Activated CD8-positive, alpha-beta memory T cell treated with anti-CD3 and anti-CD28 coated beads, Interleukin-2, amount 10 ng/mL, durations not matched to agents 7 days and 5 days (primary cell): ENCODE measurements at places on chromosomes 5 and 9. TPM values are rescaled to one million over a fixed set of nuclear protein-coding genes. Genes with fewer than 3 reads are reported as not detected.

GRCh38 chr5:485946-486491, 38.2 kb downstream of the SLC9A3 start:
- DNase-seq = no peak

GAS1 gene
- 0.07 TPM for total RNA-seq

GRCh38 chr5:93893075-93893474, 151.7 kb upstream of the POU5F2 start:
- DNase-seq = no peak

DNA sequence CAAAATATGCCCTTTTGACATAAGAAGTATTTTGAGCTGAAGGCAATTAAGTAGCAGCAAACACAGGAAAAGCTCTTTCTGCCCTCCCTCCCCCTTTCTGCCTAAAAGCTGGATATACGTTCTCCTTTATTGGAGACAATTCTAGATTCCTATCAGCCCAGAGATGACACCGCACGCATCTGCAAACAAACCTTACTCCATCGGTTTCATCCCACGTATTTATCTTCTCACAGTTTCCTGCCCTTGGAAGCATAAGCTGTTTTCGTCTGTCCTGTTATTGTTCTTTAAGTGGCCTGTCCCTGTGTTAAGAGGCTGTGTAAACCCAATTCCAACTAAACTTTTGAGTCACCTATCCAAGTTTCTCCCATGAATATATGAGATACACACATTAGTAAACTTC, 11.8 kb downstream of the TBC1D9B start:
- DNase-seq = no peak

DNA sequence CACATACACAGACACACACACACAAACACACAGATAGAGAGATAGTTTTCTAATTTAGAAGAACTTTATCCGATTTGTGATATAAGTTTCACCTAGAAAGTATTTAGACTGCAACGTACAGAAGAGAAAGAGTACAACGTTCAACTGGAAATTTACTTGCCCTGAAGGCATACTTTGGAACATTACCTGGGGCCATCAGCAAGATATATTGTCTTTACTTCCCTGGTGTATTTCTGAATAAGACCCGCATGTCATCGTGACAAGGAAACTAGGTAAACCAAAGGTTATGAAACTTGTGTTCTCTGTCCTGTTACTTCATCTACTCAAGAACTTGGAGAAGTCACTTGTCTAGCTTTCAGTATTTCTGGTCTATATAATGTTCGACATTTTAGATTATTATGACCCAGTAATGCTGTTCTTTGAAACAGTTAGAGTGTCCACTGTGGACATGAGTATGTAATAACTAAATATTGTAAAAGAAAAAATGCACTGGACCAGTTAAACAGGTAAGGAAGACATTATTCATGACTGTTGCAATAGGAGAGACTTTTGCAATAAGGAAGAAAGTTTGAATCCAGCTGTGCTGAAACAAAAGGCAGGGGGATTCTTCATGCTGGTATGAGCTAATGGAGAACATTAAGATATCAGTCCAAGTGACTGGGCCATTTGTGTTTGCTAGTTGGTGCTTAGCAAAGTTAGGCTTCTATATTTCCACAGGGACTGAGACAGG, 1791.1 kb downstream of the MAT2B start:
- DNase-seq = no peak

PSAT1 gene
- total RNA-seq = 118 TPM

GRCh38 chr5:32642276-32643002, 57.1 kb downstream of the SUB1 start:
- no peak for DNase-seq

FBP2 gene
- total RNA-seq = not detected

CHSY3 gene
- not detected for total RNA-seq

GRCh38 chr5:10735569-10736276, 25.3 kb downstream of the DAP start:
- DNase-seq = no peak

DNA sequence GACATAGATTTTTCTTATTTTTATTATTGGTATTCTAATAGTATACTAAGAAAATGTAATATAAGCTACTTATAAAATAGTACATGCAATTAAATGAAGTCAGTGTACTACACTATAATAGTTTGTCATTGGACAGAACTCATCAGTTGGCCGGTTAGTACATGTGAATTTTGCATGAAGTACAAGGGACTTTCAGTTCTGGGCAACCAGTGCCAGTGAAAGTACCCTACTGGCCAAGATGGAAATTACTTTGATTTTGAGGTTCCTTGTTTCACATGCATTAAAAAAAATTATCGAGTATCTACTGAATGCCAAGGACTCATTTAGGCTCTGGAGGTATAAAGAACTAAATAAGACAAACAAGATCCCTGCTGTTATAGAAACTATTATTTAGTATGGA, 213.4 kb upstream of the ELL2 start:
- no peak for DNase-seq

DNA sequence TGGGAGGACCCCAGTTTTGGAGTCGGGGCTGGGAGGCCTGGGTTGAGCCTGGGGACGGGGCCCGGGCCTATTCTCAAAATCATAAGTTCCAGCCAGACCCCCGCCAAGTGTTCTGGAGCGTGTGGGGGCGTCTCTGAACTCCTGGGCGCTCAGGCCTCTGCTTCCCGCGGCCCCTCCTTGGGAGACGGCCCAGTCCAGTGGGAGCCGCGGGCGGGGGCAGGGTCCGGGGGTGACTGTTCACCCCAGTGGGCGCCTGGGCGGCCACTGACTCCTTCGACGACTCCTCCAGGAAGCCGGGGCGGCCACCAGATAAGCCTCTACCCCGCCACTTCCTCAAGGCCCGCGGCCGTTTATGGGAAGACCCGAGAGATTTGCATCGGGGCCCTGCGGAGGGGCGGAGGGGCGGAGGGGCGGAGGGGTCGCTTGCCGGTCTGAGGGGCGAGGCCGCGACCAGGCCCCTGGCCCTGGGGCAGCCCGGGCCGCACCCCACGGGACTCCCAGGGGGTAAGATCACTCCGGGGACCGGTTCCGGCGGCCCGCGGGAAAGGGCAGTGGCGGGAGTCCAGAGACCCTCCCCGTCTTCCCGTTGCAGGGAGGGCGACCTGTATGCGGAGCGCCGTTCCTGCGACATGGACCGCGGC, 655 bp downstream of the TOR4A start:
- DNase-seq = no peak

HRCT1 gene
- total RNA-seq = not detected

DNA sequence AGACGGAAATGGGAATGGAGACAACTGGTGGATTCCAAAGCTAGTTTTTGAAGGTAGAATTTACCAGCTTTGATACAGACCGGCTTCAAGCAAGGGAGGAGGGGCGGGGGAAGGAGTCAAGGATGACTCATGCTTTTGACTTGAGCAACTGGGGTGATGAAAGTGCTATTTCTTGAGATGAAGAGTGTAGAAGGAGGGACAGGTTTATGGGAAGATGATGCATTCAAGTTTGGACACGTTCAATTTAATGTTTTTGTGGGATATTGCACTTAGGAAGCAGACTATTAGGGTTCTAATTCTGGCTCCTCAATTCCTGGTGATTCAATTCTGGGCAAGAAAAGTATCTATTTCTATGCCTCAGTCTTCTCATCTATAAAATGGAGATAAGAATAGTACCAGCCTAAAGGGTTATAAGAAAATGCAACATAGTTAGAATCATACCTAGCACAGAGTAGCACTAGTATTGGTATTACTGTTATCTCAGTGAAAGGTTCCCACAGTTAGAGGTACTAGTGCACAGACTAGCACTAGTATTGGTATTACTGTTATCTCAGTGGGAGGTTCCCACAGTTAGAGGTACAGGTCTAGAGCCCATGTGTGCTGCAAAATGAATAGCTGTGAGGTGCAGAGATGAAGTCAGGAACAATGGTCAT, 4.6 kb downstream of the NIPAL4 start:
- DNase-seq = peak; percentile 78

DNA sequence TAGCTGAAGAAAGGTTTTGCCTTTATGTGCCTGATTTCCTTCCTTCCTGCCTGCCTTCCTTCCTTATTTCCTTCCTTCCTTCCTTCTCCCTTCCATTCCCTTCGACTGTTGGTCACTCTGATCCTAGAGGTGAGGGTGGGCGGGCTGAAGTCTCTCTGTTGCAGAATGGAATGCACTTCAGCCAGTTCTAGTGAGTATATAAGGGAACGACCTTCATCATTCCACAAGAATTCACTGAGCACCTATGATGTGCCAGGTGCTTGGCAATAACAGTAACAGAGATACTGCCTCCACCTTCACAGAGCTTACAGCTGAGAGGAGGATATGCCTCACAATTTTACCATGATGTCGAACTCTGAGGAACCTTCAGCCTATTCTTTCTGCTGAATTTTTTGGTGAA, 8.7 kb upstream of the OR5C1 start:
- no peak for DNase-seq

DNA sequence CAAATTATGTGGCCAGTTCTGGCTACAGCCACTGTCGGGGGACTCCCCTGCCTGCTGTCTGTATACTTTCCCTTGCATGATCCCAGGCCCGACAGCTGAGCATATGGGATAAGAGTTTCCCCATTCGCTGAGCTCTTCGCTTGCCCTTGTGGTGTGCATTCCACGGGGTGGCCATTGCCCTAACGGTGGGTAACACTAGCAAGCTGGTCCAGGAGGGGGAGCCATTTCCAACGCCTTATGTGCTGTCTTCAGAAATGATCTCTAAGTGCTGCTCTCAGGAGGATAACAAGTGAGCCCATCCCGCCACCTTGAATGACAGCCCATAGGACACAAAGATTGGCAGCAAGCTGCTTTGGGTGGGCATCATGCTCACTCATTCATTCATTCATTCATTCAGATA, 190.9 kb downstream of the FSTL4 start:
- DNase-seq = peak; percentile 38

DNA sequence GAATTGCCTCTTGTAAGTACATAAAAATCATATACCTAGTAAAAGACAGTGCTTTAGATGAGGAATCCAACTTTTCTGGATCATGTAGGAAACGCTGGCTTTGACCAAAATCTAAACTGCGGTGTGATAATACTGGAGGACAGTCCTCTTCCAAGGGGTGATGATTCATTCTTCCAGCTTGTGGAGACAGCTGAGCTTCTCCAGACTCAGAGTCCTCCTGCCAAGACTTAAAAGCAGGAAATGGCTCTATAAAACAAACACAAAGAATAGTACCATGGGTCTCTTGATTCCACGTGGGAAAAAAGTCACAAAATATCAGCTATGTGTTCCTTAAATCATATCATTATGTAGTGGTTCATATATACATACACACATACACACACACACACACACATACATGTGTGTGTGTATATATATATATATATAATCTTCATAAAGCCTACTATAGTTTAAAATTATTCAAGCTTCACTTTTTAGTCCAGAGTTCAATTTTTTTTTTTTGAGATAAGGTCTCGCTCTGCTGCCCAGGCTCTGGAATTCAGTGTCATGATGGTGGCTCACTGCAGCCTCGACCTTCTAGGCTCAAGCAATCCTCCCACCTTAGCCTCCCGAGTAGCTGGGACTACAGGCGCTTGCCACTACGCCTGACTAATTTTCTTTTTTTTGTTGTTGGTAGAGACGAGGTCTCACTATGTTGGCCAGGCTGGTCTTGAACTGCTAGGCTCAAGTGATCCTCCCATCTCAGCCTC, 65.0 kb downstream of the PKD2L2 start:
- DNase-seq = no peak

- DNase-seq = peak; percentile 71
Observed at GRCh38 chr9:79623799-79624721, 52.3 kb downstream of the TLE4 start.

WDR55 gene
- 40.6 TPM for total RNA-seq

DNA sequence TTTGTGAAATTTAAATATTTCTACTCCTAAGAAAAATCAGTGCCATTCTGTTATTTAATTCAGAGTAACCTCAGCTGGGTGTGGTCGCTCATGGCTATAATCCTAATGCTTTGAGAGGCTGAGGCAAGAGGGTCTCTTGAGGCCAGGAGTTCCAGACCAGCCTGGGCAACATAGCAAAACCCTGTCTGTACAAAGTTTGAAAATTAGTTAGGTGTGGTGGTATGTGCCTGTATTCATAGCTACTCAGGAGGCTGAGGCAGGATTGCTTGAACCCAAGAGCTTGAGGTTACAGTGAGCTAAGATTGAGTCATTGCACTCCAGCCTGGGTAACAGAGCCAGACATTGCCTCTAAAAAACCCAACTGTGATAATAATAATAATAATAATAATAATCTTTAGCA, 44.8 kb upstream of the CNTLN start:
- DNase-seq = no peak

GRCh38 chr9:90775657-90776056, 26.0 kb upstream of the SYK start:
- DNase-seq = no peak

DNA sequence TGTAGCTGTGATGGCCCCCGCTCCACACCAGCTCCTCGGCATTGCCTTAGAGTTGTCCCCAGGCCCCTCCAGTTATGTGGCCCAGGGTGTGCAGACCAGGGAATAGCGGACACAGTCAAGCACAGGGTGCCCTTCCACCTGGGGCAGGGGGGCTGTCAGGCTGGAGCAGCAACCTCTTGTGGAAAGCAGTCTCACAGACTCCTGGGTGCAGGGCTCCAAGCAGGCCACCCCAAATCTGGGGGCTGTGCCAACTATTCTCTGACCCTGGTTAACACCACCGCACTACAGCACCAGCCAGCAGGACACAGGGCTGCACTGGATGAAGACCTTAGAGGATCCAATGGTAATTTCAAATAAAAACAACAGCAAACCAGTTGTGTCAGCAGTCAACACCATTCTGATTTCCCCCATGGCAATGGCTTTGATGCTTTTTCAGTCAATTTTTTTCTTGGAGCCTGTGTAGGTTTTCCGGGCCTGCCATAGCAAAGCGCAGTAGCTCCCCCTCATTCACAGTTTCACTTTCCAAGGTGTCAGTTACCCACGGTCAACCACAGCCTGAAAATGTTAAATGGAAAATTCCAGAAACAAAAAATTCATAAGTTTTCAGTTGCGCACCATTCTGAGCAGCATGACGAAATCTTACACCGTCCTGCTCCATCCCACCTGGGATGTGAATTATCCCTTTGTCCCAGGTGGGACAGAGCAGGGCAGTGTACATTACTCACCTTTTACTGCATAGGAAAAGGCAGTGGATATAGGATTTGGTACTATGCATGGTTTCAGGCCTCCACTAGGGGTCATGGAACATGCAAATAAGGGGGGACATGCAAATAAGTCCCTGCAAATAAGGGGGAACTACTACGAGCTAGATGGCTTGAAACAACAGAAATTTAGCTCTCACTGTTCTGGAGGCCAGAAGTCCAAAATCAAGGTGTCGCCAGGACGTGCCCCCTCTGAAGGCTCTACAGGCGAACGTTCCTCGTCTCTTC, 49.0 kb downstream of the C5orf15 start:
- no peak for DNase-seq
